ENCODE measurements at places on chromosomes 4 and X. TPM values are rescaled to one million over a fixed set of nuclear protein-coding genes. Genes with fewer than 3 reads are reported as not detected.

The CFAP47 gene
- 0.04 TPM for polyA plus RNA-seq

The PFKFB1 gene
- polyA plus RNA-seq, result 0.63 TPM

The CEP44 gene
- polyA plus RNA-seq, result 22.2 TPM

- no peak overlapping the region for H3K27ac ChIP-seq
- no peaks in the 10 kb centered on the region for H3K27me3 ChIP-seq
- H3K4me3 ChIP-seq, result no peak overlapping the region
Measured at GRCh38 chr4:123250843-123251242, 145.8 kb upstream of the SPRY1 start.

- no peaks in the 10 kb centered on the region for H3K4me1 ChIP-seq
- no peak overlapping the region for H3K4me3 ChIP-seq
- H3K27ac ChIP-seq, result no peak overlapping the region
- H3K36me3 ChIP-seq, result no peaks in the 10 kb centered on the region
Measured at GRCh38 chrX:122622795-122623194, 561.3 kb upstream of the GRIA3 start.
